ENCODE measurements at places on chromosomes 3 and 15. TPM values are rescaled to one million over a fixed set of nuclear protein-coding genes. Genes with fewer than 3 reads are reported as not detected.

AHSG gene
- total RNA-seq, result not detected

AADACL2 gene
- total RNA-seq, result not detected

PLA2G4F gene
- total RNA-seq, result not detected

TEX55 gene
- total RNA-seq, result not detected

GRCh38 chr15:100311833-100312476 lies 29.8 kb downstream of the ADAMTS17 start:
- DNase-seq, result no peak

DNA sequence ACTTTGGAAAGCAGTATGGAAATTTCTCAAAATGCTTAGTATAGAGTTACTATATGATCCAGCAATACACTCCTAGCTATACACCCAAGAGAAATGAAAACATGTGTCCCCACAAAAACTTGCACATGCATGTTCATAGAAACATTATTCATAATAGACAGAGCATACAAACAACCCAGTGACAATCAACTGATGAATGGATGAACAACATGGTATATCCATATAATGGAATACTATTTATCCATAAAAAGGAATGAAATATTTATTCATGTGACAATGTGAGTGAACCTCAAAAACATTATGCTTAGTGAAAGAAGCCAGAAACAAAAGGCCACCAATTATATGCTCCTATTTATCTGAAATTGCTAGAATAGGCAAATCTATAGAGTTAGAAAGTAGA lies 6.7 kb downstream of the MYH15 start:
- no peak for DNase-seq

DNA sequence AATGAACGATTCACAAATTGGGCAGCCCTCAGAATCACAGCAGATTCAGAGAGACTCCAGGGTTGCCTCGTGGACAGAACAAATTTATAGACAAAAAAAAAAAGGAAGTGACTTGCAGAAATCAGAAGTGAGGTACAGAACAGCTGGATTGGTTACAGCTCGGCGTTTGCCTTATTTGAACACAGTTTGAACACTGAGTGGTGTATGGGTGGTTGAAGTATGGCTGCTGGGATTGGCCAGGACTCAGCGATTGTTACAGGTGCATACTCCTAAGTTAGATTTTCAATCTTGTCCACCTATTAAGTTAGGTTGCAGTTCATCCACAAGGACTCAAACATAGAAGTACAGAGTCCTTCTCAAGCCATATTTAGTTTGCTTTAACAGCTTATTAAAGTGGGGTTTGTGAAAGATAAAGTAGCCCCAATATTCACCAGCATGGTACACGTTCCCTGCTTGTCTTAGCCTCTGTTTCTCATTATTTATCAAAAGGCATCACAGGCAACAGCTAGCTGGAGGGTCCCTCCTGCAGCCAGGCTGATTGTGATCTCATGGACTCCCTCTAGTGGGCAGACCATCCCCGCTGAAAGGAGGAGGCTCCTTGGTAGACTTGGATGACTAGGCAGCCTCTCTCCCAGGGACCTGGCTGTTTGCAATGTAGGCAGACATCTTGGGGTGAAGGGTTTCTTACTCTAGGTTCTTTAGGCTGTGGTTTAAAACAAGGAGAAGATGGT lies 17.6 kb upstream of the ALDH1L1 start:
- no peak for DNase-seq

GRCh38 chr3:151362751-151363174 lies 21.8 kb downstream of the P2RY12 start:
- DNase-seq, result no peak

DNA sequence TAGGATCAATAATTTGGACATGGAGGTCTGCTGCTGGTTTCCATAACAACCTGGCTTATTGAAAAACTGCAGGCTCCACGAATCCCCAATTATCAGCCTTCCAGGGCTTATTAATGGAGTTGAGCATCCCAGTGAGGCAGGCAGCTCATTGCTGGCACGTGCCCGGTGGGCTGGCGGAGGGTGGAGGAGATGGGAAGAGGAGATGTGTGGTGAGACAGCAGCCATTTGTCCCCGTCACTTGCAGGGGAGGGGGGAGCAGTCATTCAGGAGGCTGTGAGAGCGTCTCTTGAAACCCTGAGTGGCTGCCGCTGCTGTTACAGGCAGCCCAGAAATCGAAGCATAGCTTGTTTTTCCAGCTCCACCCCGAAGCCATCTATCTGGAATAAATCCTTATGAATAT lies 70.6 kb downstream of the GAP43 start:
- no peak for DNase-seq

DNA sequence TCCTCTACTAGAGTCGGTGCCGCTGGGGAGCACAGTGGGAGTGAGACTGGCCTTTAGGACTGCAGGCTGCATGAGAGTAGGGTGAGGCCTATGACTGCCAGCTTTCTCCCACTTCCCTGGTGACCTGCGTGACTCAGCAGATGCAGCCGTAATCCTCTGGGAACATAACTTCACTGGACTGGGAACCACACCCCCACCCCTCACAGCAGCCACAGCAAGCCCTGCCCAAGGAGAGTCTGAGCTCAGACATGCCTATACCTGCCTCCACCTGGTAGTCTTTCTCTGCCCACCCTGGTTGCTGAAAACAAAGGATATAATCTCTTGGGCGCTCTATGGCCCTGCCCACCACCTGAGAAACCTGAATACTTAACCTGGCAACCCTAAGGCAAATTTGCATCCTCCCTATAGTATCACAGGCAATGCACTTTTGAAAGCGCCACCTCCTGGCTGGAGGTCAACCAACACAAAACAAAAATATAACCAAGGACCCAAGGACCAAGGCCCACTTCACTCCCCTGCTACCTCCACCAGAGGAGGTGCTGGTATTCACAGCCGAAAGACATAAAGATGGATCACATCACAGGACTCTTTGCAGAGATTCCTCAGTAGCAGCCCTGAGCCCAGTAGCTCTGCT lies 308.9 kb downstream of the CTNNB1 start:
- DNase-seq, result no peak

GRCh38 chr3:195075199-195075940 lies 195.6 kb downstream of the XXYLT1 start:
- no peak for DNase-seq
